ENCODE measurements at places on chromosomes 2 and 18. TPM values are rescaled to one million over a fixed set of nuclear protein-coding genes. Genes with fewer than 3 reads are reported as not detected.

DNA sequence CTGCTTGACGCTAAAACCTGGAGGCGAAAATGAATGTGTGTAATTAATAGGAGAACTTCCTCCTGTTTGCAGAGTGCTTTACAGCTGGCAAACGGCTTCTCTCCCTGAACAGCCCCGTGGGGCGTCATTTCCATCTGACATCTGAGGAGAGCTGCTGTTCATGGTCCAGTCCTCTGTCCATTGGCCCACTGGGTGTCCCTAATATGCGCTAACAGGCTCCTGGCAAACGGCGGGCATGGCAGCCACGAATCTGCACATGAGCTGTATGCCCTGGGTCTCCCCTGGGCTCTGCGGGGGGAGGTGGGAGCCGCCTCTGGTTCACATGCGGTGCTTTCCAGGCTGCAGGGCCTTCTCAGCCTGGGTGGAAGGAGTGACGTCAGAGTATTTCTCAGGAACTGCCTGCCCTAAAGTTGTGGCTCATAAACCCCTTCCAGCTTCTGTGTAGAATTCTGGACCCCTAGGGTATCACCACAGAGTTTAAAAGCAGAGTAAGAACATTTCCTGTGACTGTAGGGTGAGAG, 73.2 kb downstream of the LRRFIP1 start:
- no peaks in the 10 kb centered on the region for H3K27me3 ChIP-seq
- DNase-seq: peak; percentile 90
- H3K36me3 ChIP-seq: peaks cover 19% of the 10 kb centered on the region
- peak overlapping the region; percentile 98 for H3K27ac ChIP-seq
- peak overlapping the region; percentile 54 for H3K4me3 ChIP-seq
- H3K4me1 ChIP-seq: peaks cover 94% of the 10 kb centered on the region

DNA sequence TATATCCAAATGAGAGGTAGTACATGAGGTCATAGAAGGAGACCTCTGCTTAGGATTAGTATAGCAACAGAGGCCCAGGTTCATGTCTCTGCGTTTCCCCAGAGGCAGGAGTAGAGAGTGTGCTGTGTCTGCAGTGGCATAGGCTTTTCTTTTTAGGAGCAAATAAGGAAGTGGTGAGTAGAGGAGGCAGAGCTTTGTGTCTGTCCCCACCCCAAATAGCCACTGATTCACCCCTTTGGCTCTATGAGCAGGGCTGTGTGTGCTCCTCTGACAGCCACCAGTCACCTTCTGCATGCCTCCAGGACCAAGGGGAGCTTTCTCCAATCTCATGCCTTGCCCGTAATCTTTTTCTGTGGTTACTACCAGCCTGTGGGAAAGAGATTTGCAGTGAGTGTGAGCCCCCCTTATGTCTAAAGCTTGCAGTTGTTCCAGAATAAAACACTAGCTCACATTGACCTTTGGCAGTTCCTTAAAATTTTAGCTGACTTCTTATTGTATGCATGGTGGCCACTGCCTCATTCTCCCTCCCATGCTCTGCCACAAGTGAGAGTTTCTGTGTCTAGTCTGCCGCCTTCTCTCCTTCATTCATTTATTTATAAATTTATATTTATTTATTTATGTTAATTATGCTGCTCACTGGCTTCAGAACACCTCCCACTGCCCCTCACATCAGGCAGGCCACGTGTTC, 23.5 kb upstream of the ELAC1 start:
- H3K4me3 ChIP-seq: no peak overlapping the region
- H3K27ac ChIP-seq: no peak overlapping the region
- no peaks in the 10 kb centered on the region for H3K27me3 ChIP-seq

DNA sequence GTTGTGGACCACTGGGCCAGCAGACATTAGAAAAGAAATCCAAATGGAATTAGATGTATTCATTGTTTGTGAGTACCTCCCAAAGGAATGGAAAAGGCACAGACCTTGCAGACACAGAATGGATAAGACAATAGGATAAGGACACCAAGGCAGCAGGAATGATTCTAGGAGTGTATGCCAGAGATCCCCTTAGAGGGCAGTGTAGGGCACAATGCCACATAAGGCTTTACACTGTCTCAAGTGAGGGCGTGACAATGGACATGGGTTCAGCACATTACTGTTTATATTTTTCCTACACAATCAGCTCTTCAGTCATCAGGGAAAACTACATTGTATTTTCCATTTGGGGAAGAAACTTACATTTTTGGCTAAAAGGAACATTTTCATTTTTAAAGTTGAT, 250.9 kb downstream of the PTH2R start:
- no peak for DNase-seq
- H3K27ac ChIP-seq: no peak overlapping the region
- H3K27me3 ChIP-seq: no peaks in the 10 kb centered on the region
- no peaks in the 10 kb centered on the region for H3K36me3 ChIP-seq
- H3K4me1 ChIP-seq: no peaks in the 10 kb centered on the region
- no peak overlapping the region for H3K4me3 ChIP-seq

AMMECR1L gene
- total RNA-seq: 14.3 TPM

- no peaks in the 10 kb centered on the region for H3K4me1 ChIP-seq
- no peaks in the 10 kb centered on the region for H3K27me3 ChIP-seq
- no peak overlapping the region for H3K27ac ChIP-seq
- no peaks in the 10 kb centered on the region for H3K36me3 ChIP-seq
- no peak overlapping the region for H3K4me3 ChIP-seq
These were observed 115.1 kb upstream of the ST6GAL2 start for GRCh38 chr2:107001062-107001461.

Measured in activated CD4-positive, alpha-beta memory T cell treated with anti-CD3 and anti-CD28 coated beads for 36 hours (primary cell).